ENCODE measurements at places on chromosomes 1 and 21.
A peak's percentile ranks its signal among the peaks of the same experiment; 100 is the strongest.

GRCh38 chr1:15204931-15205330 is 42.1 kb upstream of the FHAD1 start:
- no peak for DNase-seq

GRCh38 chr1:96366516-96366915 is 355.1 kb upstream of the PTBP2 start:
- DNase-seq = no peak

GRCh38 chr1:92399076-92399475 is 87.6 kb downstream of the GFI1 start:
- no peak for DNase-seq

GRCh38 chr21:33386222-33386784 is 16.9 kb upstream of the IFNGR2 start:
- DNase-seq = no peak

GRCh38 chr1:207858806-207859205 is 52.1 kb downstream of the CD34 start:
- DNase-seq = no peak

GRCh38 chr1:72007312-72007711 is 275.0 kb downstream of the NEGR1 start:
- no peak for DNase-seq

- no peak for DNase-seq
Observed at GRCh38 chr21:25857308-25858074, 122.7 kb downstream of the GABPA start.

DNA sequence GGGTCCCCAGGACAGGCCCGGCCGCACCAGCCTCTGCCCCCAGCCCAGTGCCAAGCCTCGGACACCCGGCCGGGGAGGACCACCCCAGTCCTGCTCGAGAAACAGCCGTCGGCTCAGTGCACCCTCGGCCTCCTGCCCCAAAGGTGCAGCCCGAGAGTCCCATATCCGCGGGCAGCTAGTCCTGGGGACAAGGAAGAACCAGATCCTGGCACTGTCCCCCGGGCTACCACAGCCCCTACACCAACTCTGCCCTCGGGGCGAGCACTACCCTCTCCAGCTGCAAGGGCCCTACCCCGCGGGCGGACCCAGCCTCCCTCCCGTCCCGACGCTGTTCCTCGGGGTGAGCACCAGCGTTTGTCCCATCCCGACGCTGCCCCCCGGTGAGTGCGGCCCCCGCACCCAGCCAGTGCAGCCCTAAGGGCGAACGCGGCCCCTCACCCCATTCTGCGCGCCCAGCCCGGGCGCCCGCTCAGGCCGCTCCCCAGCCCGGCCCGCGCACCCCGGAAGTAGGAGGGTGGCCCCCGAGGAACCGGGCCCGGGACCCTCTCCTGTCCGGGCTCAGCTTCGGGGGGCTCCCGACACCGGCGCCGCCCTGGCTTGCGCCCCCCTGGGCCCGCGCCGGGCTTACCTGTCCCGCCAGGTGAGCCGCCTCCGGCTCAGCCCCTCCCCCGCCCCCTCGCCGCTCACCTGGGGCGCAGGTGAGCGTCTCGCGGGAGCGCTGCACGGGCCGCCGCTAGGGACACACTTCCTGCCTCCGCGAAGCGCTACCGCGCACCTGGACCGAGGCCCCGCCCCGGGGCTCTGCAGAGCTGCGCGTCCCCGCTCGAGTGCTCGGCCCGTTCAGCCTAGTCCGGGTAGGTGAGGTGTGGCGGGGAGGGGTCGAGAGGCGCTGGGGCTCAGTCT is at the start of gene KDF1:
Gene KDF1 (minus strand): TSS at position 747 of the 903 bp plus-strand sequence. CDS start 8,088 bp downstream, outside the sequence.
- DNase-seq = no peak

DNA sequence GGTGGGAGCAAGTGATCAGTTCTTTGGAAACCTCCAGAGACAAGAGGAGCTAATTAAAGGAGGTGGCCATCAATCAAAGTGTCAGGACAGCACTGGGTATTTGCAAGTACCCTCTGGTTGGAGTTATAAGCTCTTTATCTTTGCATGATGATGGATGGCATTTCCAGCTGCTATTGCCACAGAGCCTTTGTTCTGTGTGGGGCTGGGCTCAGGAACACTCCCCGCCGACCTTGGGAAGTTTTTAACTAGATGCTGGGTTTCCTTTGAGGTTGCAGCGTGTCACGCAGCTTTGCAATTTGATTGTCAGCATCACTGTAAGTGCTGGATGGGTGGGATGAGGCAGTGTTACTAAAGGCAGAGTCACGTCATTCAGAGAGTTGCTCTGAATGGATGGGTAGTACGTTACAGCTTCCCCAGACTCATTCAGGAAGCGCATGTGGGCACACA is 68.9 kb downstream of the CNIH3 start:
- DNase-seq = no peak

- DNase-seq = no peak
Observed at GRCh38 chr1:167443757-167444156, 74.6 kb downstream of the CD247 start.

GRCh38 chr21:44074315-44074958 is 32.8 kb upstream of the PWP2 start:
- no peak for DNase-seq

DNA sequence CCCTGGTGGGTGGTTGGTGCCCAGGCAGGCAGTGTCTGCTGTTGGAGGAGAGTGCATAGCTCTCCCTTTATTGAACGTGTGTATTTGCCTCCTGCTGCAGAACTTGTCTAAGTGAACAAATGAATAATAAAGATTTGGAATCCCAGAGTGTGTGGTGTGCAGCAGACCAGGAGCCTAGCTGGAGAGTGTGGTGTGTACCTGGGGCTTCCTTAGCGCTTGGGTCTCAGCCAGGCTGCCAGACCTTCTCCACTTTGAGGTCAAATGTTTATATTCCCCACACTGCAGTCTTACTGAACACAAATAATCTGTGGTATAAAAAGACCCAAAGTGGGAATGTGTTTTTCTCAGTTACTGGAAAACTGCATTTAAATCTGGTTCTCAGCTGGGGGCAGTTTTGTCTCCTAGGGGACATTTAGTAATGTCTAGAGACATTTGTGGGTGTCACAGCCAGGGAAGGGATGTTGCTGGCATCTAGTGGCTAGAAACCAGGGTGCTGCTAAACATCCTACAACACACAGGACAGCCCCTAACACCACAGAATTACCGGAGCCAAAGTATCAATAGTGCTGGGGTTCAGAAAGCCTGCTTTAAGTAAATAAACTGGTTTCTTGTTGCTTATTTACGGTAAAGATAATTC is 23.6 kb downstream of the SLC37A1 start:
- no peak for DNase-seq

- no peak for DNase-seq
Observed at GRCh38 chr1:23216771-23217420, 406 bp downstream of the HTR1D start.

DNA sequence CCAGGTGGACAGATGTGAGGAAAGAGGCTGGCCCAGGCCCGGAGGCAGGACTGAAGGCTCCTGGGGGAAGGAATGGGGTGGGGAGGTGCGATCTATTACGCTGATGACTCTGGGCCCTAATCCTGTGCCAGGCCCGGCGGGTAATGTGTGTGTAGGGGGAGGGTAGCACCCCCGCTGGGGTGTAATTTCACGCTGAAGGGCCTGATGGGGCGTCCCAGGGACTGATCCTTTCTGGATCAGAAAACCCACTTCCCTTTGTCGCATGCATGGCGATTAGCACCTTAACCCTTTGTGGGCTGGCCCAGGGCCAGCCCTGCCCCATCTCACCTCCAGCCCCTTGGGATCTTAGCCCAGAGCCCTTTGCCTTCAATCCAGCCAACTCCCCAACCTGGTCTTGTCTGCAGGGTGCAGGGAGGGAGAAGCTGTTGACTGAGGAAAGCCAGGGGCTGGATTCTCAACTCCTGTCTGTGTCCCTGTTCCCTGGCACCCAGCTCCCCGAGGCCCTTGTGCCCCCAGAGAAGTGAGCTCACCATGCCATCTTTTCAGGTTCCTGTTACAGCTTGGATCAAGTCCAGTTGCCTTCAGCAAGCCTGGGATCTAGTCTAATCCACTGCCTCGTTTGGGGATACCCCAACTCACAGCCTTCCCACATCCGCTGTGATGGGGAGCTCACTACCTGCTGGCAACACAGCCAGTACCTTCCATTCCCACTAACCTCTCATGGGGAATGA is 26.0 kb downstream of the KNCN start:
- DNase-seq = no peak

DNA sequence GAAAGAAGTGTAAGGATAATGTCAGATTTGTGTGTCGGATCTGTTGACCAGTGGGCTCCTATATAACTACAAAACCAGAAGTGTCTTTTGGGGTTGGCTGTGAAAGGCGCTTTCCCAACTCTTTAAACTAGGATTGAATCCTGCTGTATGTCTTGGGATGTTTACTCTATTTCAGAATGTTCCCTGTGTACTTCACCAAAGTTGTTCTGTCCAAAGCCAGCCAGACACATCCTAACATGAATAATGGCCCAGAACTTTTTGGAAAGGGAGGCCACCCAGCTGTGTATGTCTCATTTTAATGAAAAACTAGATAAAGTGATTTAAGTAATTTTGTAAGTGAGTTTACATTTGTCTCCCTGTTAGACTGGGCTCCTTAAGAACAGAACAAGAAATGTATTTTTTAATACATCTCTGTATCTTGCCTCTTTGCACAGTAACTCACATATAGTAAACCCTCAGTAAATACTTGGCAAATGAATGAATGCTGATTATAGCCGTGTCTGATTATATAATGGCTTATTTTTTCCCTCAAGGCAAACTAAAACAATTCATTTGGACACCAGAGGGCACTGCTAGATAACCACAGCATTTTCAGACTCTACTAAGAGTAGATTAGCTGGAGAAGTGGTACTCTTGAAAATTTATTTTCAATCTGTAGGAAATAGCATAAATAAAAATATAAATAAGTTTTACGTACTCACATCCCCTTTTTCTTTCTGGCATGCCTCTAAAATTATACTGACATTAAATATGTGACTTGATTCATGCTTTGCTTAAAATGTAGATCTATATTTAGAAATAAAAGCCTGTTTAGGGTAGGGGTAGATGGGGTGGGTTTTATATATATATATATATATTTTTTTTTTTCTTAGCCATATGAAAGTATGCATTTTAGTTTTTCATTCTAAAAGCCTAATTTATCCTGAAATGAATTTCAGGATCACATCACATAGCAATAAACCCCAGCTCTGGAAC is 23.8 kb downstream of the TSEN15 start:
- DNase-seq = peak; percentile 39

- DNase-seq = no peak
Observed at GRCh38 chr1:31562707-31563360, 13.5 kb upstream of the TINAGL1 start.

GRCh38 chr1:32170991-32171390 is 8.5 kb upstream of the TXLNA start:
- DNase-seq = no peak

GRCh38 chr1:117365350-117366176 is 1.7 kb upstream of the MAN1A2 start:
- no peak for DNase-seq

GRCh38 chr1:153350321-153350957 is 1.8 kb upstream of the PGLYRP4 start:
- no peak for DNase-seq

DNA sequence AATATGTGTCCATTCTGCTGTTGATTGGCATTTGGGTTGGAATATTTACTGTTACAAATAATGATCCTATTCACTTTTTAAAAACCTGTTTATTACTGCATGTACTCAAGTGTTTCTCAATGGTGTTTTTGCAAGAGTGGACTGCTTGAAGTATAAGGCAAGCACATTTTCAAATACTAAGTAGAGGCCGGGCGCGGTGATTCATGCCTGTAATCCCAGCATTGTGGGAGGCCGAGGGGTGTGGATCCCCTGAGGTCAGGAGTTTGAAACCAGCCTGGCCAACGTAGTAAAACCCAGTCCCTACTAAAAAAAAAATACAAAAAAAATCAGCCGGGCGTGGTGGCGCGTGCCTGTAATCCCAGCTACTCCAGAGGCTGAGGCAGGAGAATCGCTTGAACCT is 276.9 kb upstream of the ADGRL4 start:
- DNase-seq = no peak

- peak; percentile 81 for DNase-seq
Observed at GRCh38 chr1:198937231-198938031, 298.6 kb downstream of the PTPRC start.

DNA sequence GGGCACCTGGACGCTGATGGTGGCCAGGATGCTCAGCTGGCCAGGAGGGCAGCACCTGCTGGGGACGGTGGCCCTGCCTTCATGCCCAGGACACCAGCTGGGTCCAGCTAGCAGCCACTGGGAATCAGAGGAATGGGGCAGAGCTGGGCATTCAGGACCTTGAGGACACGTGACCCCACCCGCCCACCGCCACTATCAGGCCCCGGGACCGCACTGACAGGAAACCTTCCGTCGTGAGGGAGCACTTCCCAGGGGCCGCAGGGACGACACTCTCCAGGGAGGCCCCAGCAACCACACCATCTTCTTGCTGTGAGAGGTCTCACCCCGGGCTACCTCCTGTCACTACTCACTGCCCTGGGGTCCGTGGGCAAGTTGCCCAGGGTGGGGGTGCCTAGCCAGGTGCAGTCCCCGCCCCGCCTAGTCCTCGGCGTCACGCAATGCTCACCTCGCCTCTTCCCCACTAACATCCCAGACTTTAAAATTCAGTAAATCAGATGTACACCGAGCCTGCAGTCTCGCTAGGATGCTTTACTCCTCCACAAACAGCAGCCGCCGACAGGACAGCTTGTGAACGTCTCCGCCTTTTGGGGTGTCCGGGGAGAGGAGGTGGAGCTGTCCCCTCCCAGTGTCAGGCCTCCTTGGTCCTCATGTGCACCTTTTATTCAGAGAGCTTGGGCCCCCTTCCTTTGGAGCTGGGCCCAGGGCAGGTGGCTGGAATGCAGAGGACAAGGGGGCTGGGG is 4.9 kb downstream of the VWA1 start:
- no peak for DNase-seq

DNA sequence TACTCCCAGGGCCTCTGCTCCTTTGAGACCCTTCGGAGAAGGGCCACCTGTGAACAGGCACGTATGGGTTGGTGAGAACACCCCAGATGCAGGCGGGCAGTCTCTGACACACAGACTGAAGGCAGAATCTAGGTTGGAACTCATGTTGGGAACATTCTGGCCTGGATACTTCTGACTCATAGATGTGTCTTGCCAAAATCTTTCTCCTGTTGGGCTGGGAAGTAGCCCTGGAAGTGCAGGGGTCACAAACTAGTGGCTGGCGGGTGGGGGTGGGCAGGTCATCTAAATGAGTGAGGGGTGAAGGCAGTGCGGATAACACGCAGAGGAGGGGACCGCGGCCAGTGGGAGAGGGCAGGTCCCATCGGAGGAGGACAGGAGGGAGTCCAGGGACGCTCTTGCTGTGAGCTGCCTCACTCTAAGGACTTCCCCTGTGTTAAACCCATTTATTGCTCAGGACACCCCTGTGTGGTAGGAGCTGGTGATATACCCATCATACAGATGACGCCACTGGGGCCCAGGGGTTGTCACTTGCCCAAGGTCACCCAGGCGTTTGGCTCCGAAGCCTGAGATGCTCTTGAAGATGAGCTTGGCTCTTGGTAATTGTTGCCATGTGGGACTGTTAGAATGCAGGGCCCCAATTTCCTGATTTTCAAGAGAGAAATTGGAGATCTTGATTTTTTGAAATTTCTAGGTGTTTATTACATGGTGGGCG is 181.0 kb downstream of the PTPRU start:
- DNase-seq = no peak

GRCh38 chr1:28913786-28914227 is 562 bp upstream of the EPB41 start:
- no peak for DNase-seq

Data from GM04504 (cell line).